ENCODE measurements at places on chromosomes 7 and 10. TPM values are rescaled to one million over a fixed set of nuclear protein-coding genes. Genes with fewer than 3 reads are reported as not detected.

Gene EBLN1
- not detected for total RNA-seq

DNA sequence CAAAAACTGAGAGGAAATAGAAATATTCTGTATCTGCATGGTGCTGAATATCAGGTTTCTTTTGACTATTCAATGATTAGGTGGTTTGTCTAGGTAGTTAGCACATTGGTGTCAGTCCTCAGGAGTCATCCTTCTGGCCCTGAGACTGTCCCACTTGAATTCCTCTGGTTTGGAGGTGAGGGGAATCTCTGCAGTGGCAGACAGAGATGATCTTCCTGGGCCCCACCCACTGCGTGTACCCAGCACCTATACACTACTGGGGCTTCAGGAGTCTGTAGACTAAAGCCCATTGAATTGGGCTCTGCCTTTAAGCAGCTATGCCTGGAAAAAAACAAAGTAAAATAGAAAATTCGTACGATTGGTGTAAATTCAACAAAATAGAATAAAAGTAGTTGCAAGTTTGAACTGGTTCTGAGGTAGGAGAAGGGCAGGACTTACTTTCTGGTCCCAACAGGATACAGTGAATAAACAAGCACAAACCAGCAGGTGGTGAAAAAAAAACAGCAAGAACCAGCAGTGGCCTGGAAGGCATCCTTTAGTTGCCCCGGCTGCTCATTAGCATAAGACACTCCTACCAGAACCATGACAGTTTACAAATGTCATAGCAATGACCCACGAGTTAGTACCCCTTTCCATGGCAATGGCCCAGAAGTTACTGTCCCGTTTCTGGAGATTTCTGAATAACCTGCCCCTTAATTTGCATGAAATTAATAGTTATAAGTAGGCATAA, 1.7 kb downstream of the LIPM start:
- DNase-seq: no peak

Gene SLC35G1
- 5.7 TPM for total RNA-seq

DNA sequence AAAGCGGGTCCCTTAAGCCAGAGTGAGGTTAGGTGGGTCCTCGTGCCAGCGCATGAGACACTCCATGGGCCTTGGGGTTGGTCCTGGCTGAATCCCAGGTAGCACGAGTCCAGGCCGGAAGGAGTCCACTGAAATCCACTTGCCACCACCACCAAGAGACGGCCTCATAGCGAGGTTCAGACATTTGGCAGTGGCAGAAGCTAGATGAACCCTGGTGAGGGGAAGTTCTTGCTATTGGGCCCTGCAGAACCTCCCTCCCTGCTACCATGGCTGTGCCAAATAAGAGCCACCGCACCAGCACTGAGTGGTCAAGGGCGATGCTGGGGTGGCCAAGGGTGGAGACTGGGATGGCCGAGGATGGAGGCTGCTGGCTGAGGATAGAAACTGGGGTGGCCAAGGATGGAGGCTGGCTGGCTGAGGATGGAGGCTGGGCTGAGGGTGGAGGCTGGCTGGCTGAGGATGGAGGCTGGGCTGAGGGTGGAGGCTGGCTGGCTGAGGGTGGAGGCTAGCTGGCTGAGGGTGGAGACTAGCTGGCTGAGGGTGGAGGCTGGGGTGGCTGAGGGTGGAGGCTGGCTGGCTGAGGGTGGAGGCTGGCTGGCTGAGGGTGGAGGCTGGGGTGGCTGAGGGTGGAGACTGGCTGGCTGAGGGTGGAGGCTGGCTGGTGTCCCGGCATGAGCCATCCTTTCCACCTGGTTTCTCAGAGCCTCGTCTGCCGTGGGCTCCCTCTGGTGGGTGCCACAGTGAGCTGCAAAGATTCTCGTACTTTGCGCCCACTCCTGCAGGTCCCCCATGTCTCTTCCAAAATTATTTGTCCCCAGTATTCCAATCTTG, 88.2 kb downstream of the ELFN1 start:
- DNase-seq: no peak

DNA sequence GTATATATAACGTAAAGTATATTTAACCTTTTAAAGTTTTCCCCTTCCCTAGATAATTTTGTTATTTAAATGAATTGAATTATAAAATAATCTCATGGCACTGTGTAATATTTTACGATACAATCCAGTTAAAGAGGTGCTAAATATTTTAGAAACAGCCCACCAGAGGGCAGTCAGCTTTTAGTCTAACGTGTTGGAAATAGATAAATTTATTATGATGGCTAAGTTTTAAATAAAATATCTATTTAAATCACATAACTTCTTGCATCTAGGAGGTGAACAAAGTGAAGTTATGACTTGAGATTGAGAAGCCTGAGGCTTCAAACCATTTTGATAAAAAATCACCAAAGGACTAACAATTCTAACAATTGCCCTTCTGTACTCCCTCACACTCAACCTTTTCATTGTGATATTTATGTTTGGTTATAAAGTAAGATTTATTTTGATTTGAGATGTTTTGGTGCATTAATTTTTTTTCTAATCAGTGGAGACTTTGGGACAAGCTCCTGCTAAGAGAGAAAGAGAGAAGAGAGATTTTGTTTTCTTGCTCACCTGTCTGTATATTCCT, 171.5 kb upstream of the SP4 start:
- DNase-seq: no peak

DNA sequence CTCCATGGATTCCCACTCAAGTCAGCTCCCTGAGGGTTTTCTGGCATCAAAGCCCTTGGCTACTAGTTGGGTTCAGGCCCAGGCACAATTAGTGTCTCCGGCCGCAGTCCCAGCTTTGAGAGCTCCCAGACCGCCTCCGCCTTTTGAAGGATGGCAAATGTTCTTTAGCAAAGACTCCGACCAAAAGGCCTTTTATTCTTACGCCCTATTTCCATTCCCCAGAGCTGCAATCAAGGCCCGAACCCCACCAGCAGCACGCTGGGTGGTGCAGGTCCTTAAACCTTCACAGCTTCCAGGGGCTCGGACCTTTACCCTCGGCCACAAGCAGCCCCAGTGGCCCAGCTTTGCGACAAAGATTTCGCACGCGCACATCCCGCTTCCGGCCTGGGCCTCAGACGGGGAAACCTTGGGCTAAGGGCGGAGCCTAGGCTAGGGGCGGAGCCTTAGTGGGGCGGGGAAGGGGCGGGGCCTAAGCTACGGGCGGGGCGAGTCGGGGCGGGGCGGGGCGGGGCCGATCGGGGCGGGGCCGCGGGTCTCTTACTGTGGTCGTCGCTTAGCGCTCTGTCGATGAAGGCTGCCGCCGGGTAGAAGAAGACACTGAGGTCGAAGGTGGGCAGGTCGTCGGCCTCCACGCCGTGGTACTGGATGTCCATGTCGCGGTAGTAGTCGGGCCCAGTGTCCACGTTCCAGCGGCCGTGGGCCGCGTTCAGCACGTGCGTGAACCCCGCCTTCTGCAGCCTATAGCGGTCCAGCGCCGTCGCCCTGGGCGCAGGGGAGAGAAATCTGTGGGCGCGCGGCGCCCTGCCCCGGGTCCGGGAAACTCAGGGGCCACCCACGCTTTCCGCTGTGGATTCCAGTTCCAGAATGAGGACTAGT, 68.0 kb upstream of the SAMD8 start:
- no peak for DNase-seq

Gene CLEC2L
- 0.36 TPM for total RNA-seq

DNA sequence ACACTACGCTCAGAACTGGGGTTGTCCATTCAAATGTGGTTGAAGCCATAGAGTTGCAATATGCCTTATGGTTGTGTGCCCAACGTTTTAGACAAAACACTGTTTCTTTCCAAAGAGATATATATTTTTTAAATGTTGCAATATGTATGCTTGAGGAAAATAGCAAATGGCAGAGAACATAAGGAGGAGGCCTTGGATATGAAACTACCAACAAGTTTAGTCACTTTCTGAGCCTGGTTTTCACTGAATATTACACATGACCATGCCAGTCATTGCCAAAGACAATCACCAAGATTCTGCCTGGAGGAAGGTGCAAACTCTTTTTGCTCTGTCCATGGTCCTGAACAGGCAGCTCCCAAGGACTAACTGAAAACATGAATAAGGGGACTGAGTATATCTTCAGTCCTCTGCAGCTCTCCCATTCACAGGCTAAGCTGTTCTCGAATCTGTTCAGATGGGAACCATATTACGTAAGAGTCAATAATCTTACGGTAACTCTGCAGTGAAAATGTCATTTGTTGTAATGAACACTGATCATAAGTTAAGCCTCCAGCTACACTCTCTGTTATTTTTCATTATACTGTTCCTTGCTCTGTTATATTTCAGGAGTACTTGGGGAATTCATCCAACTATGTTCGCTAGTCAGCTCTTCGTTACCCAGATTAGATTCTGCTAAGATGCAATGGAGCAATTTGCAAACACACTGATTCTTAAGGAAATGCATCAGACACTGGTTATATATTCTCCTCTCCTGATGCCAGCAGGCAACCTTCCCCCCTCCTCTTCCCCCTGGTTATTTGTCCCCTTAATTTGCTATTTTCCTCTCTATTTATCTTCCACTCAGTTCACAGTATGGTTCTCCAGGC, 90.7 kb upstream of the C1QL3 start:
- DNase-seq: no peak

Gene GJC3
- not detected for total RNA-seq

GRCh38 chr10:100158044-100158805, 27.6 kb downstream of the ERLIN1 start:
- DNase-seq: no peak

GRCh38 chr10:65861249-65861648, 1064.6 kb upstream of the LRRTM3 start:
- no peak for DNase-seq

- no peak for DNase-seq
Observed at GRCh38 chr7:563629-564170, 44.1 kb upstream of the PDGFA start.

- no peak for DNase-seq
Observed at GRCh38 chr10:98589691-98590090, 143.0 kb upstream of the HPS1 start.

Gene GPR85
- total RNA-seq: 0.82 TPM

Data from omental fat pad (tissue), 4 donors.